CD4-positive, alpha-beta T cell treated with Interferon gamma for 1 hour (primary cell): ENCODE measurements at places on chromosomes 7 and 10.

DNA sequence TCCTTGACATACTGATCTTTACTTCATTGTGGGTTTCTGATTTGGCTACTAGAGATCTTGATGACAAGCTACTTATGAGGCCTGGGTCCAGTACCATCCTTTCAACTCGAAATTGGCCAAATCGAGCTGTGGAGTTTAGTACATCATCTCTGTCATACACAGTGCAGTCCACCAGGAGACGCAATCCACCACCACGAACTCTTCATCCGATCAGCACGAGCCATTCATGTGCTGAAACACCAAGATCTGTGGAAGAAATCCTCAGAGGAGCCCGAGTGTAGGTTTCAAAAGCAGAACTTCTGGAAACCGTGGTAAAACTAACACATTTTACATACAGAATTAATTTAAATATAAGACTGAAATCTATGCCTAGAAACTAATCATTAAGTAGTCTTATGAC, 14.2 kb downstream of the DNAJC9 start:
- no peak for DNase-seq

DNA sequence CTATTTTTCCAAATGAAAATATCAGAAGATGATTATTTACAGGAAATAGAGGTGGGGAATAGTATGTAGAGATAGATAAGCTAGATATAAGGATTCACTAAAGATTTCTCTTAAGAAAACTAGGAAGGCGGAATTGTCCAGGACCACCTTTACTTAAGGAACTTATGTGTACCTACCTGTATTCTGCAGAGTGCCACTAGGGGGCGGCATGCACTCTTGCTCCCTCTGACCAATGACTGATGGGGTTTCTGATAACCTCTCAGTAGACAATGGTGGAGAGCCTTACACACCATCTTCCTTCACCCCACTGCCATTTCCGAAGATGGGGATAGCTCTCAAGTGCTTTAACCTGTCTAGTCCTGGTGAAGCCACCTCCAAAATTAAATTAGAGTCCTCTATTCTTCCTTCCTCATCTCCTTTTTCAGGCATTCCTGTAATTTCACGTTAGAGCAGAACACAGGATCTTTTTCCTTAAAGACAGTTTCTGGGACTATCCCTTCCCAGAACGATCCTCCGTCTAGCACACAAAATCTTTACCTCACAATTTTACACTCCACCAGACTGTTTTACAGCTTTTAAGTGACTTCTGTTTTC, 453.1 kb downstream of the SORCS1 start:
- no peak for DNase-seq

- DNase-seq: no peak
These were observed 23.4 kb downstream of the MGAM2 start for GRCh38 chr7:142134909-142135308.

DNA sequence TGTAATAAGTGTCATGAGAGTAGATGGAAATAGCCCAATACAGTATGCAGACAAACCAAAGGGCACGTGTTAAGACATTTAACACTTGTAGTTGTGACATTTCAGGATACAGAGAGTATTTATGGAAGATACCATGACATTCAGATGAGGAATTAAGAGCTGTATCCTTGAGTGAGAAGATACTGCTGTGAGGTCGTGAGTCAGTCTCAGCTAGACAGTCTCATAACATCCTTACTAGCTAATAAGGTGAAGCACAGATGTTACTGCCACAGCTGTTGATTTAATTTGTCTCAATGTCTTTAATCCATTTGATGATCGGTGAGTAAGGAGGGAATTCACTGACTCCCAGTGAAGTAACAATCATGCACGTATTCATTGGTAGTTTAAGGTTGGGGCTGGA, 288.0 kb upstream of the AKR1E2 start:
- no peak for DNase-seq

DNA sequence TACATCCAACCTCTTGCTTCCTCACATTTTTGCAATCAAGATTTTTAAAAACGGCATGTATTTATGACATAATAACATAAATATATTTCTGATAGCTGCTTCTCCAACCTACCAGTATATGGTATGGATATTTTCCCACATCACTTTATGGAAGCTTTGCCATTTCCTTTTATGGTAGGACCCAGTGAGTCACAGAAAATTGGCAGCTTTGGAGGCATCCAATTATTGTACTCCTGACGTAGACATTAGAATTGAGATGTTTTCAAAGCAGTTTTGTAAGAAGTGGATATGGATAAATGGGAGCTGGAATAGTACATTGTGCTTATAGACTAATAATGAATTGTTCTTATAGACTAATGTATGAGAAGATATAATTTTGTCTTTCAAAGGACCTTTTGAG, 23.8 kb upstream of the BICC1 start:
- no peak for DNase-seq

- no peak for DNase-seq
These were observed 39.4 kb upstream of the PHF14 start for GRCh38 chr7:10934292-10934691.

- no peak for DNase-seq
These were observed 72.4 kb upstream of the LRRC4 start for GRCh38 chr7:128103498-128104107.

DNA sequence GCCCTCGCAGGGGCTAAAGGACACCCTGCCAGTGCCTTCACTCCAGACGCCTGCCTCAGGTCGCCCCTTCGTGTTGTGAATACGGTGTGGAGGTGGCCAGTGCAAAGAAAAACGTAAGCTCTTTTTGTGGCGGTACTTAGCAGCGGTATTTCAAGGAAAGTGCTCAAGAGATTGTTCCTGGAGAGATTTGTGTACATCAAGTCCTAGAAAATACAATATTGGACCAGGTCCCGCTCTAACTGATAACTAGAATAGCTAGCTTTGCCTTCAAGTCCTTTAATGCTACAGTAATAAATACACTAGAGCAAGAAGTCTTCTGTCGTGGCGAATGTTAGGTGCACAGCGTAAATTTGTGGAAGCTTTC, 689 bp downstream of the PLCE1 start:
- DNase-seq: no peak

DNA sequence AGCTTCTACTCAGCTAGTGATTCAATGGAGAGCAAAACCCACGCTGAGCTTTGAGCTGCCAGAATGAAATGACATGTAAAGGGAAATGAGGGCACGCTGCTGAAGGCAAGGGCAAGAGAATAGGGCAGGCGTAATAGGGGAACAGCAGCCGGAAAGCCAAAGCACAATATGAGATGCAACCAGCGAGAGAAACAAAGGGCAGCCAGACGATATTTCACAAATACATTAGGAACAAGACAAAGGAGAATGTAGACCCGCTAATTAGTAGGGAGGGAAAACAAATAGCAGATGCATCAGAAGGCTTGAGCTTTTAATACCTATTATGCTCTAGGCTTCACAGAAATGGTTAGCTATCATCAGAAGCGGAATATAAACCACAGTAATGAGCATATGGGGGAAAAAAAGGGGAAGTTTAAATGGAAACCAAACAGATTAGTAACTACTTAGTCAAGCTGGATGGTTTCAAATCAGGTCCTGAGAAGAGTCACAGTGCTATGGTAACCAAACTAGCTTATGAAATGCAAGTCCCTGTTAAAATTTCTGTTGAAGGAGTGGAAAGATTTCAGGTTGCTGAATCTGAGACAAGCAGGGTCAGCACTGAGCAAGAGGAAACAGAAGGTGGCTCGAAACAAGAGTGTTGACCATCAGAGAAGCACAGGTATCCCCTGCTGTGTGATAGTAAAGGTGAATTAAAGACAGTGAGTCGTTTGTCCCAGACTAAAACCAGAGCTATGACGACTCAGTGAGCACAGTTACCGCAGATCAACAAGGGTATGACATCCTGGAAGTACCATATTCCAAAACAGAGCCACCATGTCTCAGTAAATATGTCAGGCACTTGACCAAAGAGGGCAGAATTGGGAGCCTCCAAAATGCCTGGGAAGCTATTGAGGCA, 496.9 kb upstream of the CELF2 start:
- no peak for DNase-seq
